ENCODE measurements at places on chromosomes 1 and 21. TPM values are rescaled to one million over a fixed set of nuclear protein-coding genes. Genes with fewer than 3 reads are reported as not detected.

The RSPH1 gene
- total RNA-seq: 0.32 TPM

GRCh38 chr1:17059391-17060305 lies 5.8 kb upstream of the SDHB start:
- H3K27ac ChIP-seq: no peak overlapping the region
- DNase-seq: peak; percentile 86
- H3K27me3 ChIP-seq: no peaks in the 10 kb centered on the region
- peaks cover 7% of the 10 kb centered on the region for H3K4me1 ChIP-seq
- H3K4me3 ChIP-seq: no peak overlapping the region

GRCh38 chr1:147341246-147341645 lies 98.8 kb downstream of the CHD1L start:
- no peaks in the 10 kb centered on the region for H3K27me3 ChIP-seq
- DNase-seq: no peak
- no peaks in the 10 kb centered on the region for H3K36me3 ChIP-seq
- no peak overlapping the region for H3K27ac ChIP-seq

DNA sequence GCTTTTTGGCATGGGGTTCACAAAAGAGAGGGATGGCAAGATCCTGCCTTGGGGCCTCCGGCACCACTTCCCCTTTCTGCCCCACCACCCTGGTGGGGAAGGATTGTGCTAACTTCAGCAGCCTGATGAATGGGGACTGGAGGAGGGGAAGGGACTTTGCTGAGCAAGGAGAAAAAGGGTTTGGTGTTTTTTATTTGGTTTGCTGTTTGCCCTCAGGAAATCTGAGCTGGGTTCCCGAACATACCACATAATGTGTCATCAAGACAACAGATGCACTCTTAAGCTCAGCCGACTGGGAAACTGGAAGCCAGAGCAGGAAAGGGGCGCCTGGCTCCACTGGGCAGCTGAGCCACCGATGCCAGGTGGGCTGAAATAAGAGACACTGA lies 19.8 kb downstream of the OLFML2B start:
- peak overlapping the region; percentile 66 for H3K4me3 ChIP-seq
- H3K36me3 ChIP-seq: no peaks in the 10 kb centered on the region
- peak; percentile 91 for DNase-seq
- H3K4me1 ChIP-seq: peaks cover 15% of the 10 kb centered on the region
- no peaks in the 10 kb centered on the region for H3K27me3 ChIP-seq
- peak overlapping the region; percentile 83 for H3K27ac ChIP-seq

DNA sequence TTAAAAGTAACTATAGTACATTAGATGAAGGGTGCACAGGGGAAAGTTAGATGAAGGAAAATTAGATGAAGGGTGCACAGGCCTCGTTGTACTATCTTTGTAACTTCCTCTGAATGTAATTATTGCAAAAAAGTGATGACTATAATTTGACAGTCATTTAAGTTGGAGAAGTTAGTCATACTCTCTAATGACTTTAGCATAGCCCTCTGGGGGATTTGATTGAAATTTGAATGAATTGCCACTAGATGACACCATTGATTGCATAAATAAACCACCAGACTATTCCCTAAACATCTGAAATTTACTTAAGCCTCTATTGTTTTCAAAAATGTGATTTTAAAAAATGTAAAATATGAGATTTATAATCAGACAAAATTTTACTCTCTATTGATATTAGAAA lies 102.6 kb downstream of the TPR start:
- H3K27me3 ChIP-seq: no peaks in the 10 kb centered on the region
- H3K4me3 ChIP-seq: no peak overlapping the region
- H3K36me3 ChIP-seq: no peaks in the 10 kb centered on the region
- H3K4me1 ChIP-seq: no peaks in the 10 kb centered on the region

DNA sequence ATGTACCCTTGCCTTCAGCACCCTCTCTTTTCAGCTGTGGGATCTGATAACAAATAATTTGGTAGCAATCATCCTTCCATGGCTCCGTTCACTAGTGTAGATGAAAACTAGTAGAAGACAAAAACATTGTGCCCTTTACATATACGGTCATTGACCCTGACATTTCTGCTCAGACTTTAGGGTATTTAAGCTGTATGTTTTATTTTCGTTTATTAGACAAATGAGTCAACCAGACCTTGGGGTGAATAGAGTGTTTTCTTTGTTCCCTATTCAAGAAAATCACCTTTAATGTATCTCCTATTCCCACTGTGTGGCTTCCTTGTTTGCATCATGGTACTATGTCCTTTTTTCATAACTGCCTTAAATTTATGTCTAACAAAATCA lies 187.3 kb downstream of the VAV3 start:
- no peaks in the 10 kb centered on the region for H3K36me3 ChIP-seq
- no peak overlapping the region for H3K4me3 ChIP-seq
- no peaks in the 10 kb centered on the region for H3K4me1 ChIP-seq
- DNase-seq: no peak

- peak; percentile 38 for DNase-seq
- H3K4me3 ChIP-seq: no peak overlapping the region
- H3K27me3 ChIP-seq: no peaks in the 10 kb centered on the region
- no peak overlapping the region for H3K27ac ChIP-seq
- H3K4me1 ChIP-seq: peaks cover 43% of the 10 kb centered on the region
- no peaks in the 10 kb centered on the region for H3K36me3 ChIP-seq
Observed at GRCh38 chr1:203444171-203444576, 31.4 kb upstream of the PRELP start.

DNA sequence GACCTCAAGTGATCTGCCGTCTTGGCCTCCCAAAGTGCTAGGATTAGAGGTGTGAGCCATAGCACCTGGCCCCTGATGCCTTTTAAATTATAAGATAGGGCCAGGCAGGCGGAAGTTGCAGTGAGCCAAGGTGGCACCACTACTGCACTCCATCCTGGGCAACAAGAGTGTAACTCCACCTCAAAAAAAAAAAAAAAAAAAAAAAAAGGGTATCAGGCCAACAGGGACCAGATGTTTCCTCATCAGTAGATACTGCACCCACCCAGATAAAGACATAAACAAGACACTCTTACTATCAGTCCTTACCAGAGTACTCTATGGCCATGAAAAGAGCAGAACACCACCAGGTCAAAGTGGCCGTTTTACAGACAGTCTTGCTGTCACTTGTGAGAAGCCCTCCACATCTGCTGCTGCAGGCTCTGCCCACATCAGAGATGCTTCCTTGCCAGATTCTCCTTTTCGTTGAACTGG lies 3.3 kb downstream of the C21orf58 start:
- H3K4me3 ChIP-seq: no peak overlapping the region
- peaks cover 8% of the 10 kb centered on the region for H3K4me1 ChIP-seq
- H3K27ac ChIP-seq: no peak overlapping the region
- no peaks in the 10 kb centered on the region for H3K27me3 ChIP-seq

DNA sequence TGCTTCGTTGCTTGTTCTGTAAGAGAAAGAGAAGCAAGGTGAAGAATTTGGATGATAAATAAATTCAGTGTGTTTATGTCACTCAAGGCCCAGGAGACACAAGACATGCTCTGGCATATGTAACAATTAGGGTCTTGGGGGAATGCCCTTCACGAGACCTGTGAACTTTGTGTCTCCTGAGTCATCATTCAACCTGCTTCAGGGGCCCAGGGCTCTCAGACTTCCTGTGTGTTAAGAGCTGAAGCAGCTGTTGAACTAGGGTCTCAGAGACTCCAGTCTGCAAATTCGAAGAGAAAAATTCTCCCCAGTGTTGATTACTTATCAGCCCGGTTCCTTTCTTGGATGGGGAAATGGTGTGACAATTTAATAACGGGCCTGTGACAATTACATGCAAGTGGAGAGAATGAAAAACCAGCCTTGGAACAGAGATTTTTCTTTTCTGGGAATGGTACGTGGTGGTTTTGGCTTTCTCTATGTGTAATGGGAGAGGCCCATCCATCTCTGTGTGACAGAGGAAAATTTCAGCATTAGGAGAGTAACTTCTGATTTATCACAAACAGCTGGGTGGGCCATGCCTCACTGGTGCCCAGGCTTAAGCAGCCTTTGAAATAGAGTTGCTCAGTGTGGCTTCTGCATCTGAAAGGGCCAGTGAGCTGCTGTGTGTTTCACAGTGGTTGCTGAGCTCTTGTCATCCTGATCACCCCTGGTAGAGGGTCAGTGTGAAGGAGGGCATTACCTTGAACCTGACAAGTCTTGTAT lies 22.4 kb downstream of the HUNK start:
- H3K4me1 ChIP-seq: peaks cover 14% of the 10 kb centered on the region
- DNase-seq: peak; percentile 22
- H3K27ac ChIP-seq: no peak overlapping the region
- no peak overlapping the region for H3K4me3 ChIP-seq
- no peaks in the 10 kb centered on the region for H3K36me3 ChIP-seq
- no peaks in the 10 kb centered on the region for H3K27me3 ChIP-seq

DNA sequence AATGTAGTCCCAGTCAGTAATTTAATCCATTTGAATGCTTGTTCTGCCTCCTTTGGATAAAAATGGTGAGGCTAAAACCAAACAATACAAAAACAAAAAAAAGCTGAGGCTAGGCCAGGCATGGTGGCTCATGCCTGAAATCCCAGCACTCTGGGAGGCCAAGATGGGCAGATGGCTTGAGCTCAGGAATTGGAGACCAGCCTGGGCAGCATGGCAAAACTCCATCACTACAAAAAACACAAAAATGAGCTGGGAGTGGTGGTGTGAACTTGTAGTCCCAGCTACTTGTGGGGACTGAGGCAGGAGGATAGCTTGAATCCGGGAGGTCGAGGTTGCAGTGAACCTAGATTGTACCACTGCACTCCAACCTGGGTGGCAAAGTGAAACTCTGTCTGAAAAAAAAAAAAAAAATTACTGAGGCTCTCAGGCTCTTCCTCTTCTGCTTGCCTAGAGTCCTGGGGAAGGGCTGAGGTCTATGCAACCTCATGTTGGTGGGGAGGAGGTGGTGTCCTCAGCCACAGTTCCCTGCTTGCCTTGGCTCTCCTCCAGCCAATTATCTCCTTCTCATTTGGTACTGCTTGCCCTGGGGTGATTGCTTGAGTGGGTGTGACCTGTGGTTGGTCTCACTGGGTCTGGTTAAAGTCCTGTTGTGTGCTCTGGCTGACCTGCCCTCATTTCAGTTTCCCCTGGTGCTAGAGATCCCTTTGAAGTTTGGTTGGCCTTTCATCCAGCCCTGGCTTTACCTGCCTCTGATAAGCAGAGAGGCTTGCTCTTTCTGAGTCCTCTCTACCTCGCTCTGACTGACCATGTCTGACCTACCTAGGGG lies 20.9 kb downstream of the S1PR1 start:
- DNase-seq: no peak
- no peak overlapping the region for H3K4me3 ChIP-seq
- H3K27me3 ChIP-seq: no peaks in the 10 kb centered on the region
- peaks cover 26% of the 10 kb centered on the region for H3K4me1 ChIP-seq
- no peak overlapping the region for H3K27ac ChIP-seq

DNA sequence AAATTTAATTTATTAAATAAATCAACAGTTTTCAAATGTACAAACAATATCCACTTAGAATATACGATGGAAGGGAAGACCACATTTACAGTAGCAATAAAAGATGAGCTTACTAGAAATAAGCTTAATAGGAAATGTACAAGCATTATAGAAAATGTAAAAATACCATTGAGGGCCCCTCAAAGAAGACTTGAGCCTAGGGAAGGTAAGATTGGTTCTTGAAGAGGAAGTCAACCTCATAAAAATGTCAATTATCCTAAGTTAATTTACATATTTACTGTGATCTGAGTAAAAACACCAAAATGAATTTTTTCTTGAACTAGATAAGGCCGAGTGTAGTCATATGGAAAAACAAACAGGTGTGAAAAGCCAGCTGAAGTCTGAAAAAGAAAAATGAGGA lies 39.7 kb upstream of the TRIM67 start:
- H3K36me3 ChIP-seq: no peaks in the 10 kb centered on the region
- no peak for DNase-seq
- no peak overlapping the region for H3K4me3 ChIP-seq
- H3K27ac ChIP-seq: no peak overlapping the region
- no peaks in the 10 kb centered on the region for H3K4me1 ChIP-seq

DNA sequence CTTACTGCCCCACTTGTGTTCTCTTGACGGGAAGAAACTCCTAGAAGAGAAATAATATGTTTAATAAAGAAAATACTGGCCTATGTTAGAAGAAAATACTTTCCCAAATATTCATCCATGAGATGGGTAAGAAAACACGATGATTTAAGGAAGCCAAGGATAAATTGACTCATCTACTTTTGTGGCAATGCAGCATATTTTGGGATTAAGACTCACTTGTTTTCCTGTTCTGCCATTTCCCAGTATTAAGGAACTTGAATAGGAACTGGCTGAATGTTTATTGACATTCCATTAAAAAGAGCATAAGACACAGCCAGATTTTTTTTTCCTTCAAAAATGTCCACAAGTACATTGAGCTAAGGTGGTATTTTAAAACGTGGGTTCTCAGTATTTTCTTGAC lies 10.9 kb upstream of the ADAMTS5 start:
- H3K4me1 ChIP-seq: no peaks in the 10 kb centered on the region
- H3K27me3 ChIP-seq: no peaks in the 10 kb centered on the region
- no peak overlapping the region for H3K27ac ChIP-seq

DNA sequence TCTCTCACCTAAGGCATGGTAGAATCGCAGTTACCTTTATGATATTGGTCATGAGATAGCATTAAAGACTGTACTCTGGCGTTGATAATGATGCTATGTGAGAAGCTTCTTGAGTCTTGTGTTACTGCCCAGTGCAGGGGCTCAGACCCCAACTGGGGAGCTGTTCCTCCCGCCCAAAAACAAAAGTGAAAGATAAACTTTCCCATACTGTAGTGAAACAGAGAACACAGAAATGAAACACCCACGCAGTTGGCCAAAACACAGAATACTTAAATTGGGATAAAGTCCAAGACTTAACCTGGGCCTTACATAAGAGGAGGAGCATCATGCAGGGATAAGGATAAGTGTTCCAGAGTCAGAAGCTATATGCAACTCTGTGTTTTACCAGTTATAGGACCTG lies 130.6 kb downstream of the HHIPL2 start:
- no peak overlapping the region for H3K4me3 ChIP-seq
- H3K36me3 ChIP-seq: no peaks in the 10 kb centered on the region
- no peak overlapping the region for H3K27ac ChIP-seq
- peaks cover 4% of the 10 kb centered on the region for H3K27me3 ChIP-seq

DNA sequence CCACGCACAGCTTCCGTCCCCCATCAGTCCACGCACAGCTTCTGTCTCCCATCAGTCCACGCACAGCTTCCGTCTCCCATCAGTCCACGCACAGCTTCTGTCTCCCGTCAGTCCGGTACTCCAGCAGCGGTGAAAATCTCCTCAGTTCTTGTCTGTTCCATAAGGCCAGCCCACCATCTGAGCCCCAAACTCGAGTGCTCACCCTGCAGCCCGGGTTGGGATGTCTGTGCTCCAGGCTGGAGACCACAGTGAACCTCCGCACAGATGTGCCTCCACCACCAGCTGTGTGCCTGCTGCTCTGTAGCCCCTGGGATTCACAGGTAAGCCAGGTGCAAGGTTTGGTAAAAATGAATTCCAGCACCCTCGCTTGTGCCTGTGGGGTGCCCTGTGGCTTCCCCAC lies 258.6 kb downstream of the NPHP4 start:
- no peak for DNase-seq
- no peaks in the 10 kb centered on the region for H3K27me3 ChIP-seq
- no peaks in the 10 kb centered on the region for H3K36me3 ChIP-seq
- H3K4me3 ChIP-seq: no peak overlapping the region

- no peak overlapping the region for H3K4me3 ChIP-seq
- H3K27me3 ChIP-seq: no peaks in the 10 kb centered on the region
- DNase-seq: peak; percentile 81
- peaks cover 14% of the 10 kb centered on the region for H3K36me3 ChIP-seq
- H3K27ac ChIP-seq: peak overlapping the region; percentile 98
Observed at GRCh38 chr1:36349241-36349671, 25.8 kb upstream of the EVA1B start.
